Right ventricle myocardium superior (tissue), 1 donor: ENCODE measurements at places on chromosomes 11 and 22.

- DNase-seq = no peak
Measured at GRCh38 chr11:2466869-2467694, 22.3 kb downstream of the KCNQ1 start.

DNA sequence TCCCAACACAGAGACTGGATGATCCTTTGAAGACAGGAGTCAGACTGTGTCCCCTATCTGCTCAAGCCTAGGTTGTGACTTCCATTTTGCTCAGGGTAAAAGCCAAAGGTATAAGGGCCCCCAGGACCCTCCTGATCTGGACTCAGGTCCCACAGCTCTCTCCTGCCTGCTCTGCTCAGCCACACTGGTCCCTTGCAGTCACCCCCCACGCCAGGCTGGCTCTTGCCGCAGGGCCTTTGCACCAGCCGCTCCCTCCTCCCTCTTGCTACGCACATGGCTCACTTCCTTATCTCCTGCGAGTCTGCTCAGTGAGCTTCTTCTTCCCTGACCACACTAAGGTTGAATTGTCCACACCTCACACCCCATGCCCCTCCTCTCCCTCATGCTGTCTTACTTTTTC, 28.4 kb upstream of the CACNG2 start:
- DNase-seq = no peak

- peak; percentile 51 for DNase-seq
Measured at GRCh38 chr11:19756675-19757475, 44.2 kb downstream of the NAV2 start.

DNA sequence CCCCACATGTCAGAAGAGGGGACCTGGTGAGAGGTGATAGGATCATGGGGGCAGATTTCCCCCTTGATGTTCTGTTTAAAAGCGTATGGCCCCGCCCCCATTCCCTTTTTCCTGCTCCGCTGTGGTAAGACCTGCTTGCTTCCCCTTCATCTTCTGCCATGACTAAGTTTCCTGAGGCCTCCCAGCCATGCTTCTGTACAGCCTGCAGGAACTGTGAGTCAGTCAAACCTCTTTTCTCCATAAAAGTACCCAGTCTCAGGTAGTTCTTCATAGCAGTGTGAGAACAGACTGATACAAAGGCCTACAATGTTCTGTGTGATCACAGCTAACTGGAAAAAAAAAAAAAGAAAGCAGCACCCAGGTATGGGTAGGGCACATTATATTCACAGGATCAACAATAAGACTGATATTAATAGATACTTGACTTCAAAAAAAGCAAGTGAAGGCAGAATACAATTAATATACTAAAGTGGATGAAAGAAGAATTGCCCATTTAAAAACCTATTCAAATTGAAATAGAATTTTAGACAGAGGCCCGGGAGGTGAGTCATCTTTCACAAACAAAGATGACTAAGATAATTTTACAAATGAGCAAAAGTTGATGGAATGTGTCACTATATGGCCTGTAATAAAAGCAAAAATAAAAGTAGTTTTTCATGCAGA, 1.7 kb upstream of the OR52K1 start:
- DNase-seq = no peak

DNA sequence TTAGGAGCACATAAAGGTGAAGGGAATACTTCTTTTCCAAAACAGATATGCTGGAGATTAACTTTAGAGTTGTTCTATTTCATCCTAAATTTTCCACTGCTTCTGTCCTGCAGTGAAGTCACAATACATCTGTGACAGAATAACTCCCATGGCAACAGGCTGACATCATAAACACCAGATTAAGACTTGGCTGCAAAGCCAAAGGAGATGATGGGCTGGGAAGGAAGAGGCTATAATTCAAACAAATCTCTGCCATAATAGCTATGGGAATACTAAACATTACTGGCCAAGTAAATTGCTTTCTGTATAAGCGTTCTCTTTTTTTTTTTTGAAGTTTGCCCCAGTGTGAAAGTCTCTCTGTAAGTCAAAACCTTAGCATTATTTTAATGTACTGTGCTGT, 107.7 kb downstream of the CADM1 start:
- no peak for DNase-seq

DNA sequence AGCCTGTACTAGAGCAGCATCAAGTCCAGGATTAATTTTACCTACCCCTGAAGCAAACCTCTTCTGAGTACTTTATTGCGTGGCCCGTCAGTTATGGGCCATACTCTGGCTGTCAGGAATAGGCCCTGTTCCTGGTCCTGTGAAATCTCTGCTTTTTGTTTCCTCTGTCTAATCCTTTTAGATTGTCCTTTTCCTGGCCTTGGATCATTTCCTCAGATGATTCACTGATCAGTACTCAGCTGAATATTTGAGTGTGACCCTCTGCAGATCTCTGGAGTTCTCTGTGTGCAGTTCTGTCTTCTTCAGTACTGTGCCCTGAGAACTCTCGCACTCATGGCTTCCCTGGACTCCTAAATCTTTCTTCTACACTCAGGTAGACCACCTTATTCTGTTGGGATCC, 123.5 kb downstream of the UVRAG start:
- no peak for DNase-seq

- no peak for DNase-seq
Measured at GRCh38 chr11:104105155-104105554, 58.8 kb downstream of the PDGFD start.

DNA sequence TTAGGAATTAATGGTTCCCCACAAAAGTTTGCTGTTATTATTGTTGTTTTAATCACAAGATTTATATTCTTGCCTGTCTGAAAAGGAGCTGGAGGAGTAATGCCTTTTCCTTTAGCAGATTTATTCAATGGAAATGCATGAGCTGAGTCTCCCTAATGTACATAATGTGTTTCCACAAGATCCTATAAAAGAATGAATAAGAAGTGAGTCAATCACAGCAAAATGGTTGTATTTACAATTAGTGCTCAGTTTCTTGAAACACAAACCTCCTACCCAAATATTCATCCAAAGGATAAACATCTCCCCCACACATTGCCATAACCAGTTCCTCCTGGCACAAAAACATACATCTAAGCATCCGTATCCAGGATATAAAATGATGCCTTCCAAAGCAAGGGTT, 33.3 kb downstream of the ME3 start:
- no peak for DNase-seq

DNA sequence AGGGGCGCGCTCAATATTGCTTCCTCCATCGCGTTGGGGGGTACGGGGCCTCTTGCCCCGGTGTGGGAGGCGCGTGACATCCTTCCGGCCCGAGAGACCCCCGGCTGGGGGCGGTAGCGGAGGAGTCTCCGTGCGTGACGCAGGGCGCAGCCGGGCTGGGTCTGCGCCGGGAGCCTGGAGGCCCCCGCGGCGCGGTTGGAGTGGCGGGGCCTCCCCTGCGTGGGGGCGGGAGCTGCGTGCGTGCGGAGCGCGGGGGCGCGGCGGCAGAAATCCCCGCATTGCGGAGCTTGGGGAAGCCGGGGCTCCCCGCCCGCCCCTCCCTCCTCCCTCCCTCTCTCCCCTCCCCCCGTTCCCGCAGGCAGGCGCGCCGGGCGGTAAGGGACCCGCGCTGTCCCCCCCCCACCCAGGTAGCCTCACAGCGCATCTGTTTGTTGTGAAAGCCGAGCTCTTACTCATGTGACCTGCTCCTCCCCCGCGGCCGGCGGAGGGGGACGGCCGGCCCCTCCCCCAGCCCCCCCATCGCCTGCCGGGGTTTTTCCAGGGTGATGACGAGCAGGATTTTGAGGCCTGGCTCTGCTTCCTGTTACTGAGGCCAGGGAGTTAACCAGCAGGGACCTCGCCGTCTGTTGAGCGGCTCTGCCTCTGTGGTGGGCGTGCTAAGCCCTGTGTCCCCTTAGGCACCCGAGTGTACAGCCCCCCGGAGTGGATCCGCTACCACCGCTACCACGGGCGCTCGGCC, 1.6 kb downstream of the PIM3 start:
- DNase-seq = peak; percentile 91

DNA sequence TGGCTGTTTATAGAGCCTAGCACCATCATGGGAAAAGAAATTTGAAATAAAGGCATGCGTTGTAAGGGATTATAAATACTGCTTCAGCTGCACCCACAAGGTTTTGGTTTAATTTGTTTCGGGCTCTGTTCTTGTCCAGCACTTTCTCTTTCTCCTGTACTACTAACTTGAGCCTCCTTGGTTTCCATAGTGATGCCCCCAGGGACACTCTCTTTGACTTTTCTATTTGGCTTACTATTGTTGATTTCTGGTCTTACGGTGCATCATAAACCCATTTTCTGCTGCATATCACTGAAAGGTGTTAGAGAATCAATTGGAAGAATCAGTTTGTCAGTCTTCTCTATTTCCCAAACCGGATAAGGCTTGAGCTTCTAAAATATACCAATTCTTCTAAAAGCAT, 1674.3 kb upstream of the RAG2 start:
- DNase-seq = no peak

DNA sequence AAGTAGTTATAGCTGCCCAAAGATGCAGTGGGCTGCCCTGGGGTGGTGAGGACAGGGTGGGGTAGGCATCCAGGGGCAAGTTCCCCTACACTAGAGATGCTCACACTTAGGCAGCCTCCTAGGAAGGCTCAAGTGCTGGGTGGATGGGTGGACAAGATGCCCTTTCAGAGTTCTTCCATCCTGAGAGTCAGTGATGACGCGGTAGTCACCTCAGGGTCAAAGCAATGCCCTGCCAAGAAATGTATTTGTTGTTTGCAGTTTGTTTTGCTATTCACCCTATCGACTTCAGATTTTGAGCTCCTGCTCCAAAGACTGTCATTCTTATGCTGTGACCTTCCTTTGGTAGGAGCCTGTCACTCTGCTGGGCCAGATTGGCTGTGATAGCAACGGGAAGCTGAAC, 18.9 kb downstream of the POLA2 start:
- no peak for DNase-seq

- DNase-seq = no peak
Measured at GRCh38 chr11:134228625-134229024, 4.2 kb downstream of the VPS26B start.

DNA sequence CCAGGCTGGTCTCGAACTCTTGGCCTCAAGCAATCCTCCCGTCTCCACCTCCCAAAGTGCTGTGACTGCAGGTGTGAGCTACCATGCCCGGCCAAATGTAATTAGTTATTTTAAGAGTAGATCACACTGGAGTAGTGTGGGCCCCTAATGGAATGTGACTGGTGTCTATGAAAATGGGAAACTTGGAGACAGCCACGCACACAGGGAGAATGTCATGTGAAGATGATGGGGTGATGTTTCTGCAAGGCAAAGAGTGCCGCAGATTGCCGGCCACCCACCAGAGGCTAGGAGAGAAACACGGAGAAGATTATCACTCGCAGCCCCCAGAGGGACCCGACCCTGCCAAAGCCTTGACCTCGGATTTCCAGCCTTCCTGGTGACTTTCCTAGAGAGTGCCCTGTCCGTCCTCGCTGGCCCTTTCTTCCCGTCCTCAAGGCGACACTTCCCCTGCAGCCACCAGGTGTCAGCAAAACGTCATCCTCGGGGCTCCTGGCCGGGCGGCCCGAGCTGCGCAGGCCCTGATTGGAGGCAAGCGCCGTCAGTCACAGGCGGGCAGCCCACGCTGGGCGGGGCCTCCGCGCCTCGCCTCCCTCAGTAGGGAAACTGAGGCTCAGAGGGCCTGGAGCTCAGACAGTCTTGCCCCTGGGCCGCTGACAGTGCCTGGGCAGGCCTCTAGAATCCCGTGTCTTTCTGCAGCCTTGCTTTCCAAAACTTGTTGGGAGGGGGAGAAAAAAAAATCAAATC, 16.3 kb downstream of the CRYBB2 start:
- peak; percentile 81 for DNase-seq

DNA sequence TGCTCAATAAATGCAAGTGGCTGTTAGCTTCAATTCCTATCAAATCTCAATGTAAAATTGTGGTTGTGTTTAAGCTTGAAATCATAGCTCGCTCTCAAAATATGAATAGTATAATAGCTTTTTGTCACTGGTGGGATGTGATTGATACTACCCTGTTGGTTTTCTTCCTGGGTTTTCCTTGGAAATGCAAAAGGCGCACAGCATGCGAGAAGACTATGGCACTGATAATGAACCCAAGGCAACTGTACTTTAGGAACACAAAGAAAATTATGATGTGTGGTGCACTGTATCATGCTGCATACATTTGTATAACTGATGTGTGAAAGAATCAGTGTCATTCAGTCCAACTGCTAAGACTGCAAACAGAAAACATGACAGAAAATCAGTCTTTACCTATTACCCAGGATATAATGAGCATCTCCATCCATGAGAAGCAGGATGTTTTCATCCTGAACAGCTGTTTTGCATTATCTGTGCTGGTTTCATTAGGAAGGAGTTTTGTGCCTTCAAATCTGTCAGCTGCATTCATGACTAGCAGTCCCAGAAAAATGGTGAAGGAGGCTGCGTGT, 101.2 kb downstream of the TRPC6 start:
- DNase-seq = no peak

- DNase-seq = no peak
Measured at GRCh38 chr11:128505449-128506065, 81.8 kb downstream of the ETS1 start.

DNA sequence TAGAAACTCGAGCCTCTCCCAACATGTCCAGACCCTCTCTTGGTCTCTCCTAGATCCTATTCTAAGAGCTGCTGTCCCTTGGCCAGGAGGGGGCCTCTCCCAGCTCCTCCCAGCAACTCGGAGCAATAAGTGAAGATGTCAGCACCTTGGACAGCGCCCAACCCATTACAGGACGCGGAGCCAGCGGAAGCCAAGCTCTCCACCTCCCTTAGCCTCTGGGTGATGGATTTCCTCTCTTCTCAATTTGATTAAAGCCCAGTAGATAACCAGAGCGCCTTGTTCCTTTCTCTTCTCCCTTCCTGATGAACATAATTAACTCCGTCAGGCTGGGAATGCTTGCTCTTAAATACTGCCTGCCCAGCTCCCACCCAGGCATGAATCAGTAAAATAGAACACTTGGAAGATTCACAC, 26.2 kb upstream of the TPBGL start:
- peak; percentile 83 for DNase-seq

GRCh38 chr11:80519596-80520506, 1079.0 kb upstream of the TENM4 start:
- DNase-seq = no peak

- peak; percentile 45 for DNase-seq
Measured at GRCh38 chr11:7436657-7437056, 48.6 kb upstream of the OLFML1 start.

- no peak for DNase-seq
Measured at GRCh38 chr22:23829845-23830372, 8.9 kb downstream of the DERL3 start.

DNA sequence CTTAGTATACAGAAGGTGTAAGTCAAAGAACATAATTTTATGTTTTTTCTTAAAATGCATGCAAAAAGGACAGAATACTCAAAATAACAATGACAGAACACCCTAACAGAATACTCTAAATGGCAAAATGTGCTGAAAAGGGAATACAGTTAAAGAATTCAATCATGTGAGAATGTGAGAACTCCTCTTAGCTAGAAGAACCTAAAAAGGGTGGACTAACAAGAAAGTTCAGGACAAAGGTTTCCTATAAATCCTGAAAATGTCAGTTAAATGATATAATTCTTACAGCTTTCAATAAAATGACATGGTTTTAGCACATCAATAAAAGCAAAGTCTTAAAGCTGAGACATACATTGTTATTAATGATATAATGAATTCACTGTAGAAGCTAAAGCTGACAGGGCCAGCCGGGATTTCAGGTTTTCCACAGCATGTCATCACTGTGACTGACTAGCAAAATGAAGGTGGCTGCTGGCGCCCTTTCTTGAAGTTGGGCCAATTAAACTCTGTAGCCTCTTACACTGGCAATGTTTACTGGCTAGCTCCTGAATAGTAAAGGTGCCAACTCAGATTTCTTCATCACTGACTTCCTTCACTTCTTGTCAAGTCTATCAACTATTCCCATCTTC, 244.4 kb downstream of the TTC28 start:
- peak; percentile 49 for DNase-seq
